Caco-2 (cell line): ENCODE measurements at places on chromosomes 2 and 18. TPM values are rescaled to one million over a fixed set of nuclear protein-coding genes. Genes with fewer than 3 reads are reported as not detected.

DNA sequence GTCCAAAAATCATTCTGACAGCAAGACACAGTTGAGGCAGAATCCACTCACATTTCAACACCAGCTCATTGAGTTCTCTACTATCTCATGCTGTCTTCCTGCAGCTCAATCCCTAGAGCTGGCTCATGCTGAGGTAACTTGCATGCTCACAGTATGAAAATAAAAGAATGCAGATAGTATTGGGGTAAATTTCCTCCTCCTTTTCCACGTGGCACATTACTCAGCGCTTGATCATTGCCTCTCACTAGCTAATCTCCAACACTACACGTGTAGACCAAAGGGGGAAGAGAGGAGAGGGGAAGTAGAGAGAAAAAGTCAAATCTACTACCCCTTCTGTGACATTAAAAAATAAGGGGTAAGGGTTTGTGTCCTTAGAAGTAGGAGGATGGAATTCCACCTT, 300.6 kb downstream of the AFF3 start:
- H3K27me3 ChIP-seq = no peaks in the 10 kb centered on the region
- DNase-seq = no peak
- no peaks in the 10 kb centered on the region for H3K4me1 ChIP-seq

- H3K36me3 ChIP-seq = no peaks in the 10 kb centered on the region
- H3K4me3 ChIP-seq = no peak overlapping the region
- H3K27me3 ChIP-seq = no peaks in the 10 kb centered on the region
- DNase-seq = no peak
Measured at GRCh38 chr2:197030090-197030489, 103.6 kb upstream of the PGAP1 start.

GRCh38 chr2:62201307-62201706, 5.4 kb downstream of the B3GNT2 start:
- no peak overlapping the region for H3K4me3 ChIP-seq
- no peak overlapping the region for H3K27ac ChIP-seq
- H3K4me1 ChIP-seq = peaks cover 15% of the 10 kb centered on the region

Gene ABCG5
- total RNA-seq = not detected in 2 replicates

GRCh38 chr2:231965102-231965501, 3.6 kb downstream of the DIS3L2 start:
- H3K27me3 ChIP-seq = no peaks in the 10 kb centered on the region
- no peak for DNase-seq
- H3K4me1 ChIP-seq = no peaks in the 10 kb centered on the region
- no peak overlapping the region for H3K27ac ChIP-seq
- no peaks in the 10 kb centered on the region for H3K36me3 ChIP-seq

GRCh38 chr2:15750433-15750814, 158.8 kb downstream of the DDX1 start:
- H3K27ac ChIP-seq = peak overlapping the region; percentile 24
- H3K27me3 ChIP-seq = no peaks in the 10 kb centered on the region
- H3K4me3 ChIP-seq = no peak overlapping the region
- H3K36me3 ChIP-seq = no peaks in the 10 kb centered on the region
- H3K4me1 ChIP-seq = peaks cover 73% of the 10 kb centered on the region

Gene PXDN
- 0.12 and 0.25 TPM in 2 replicates for total RNA-seq

Gene ANKRD62
- total RNA-seq = not detected in 2 replicates

DNA sequence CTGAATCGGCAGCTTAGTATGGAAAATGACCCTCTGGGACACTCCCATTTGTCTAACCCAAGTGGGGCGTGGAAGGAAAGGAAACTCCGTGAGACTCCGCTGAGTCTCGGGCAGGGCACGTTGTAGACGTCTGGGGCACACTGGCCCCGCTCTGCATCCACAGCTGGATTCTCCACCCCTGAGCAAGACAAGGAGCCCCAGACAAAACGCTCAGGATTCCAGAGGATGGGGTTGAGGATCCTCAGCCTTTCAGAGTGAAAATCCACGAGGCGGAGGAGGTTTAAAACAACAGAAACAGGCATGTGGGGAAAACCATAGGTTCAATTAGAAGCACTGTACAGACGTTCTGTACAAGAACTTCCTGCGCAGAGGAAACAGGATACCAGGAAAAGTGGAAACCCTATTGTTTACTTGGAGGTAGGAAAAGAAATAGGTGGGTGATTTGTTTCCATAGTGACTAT, 124.9 kb upstream of the ZNF236 start:
- DNase-seq = no peak
- H3K27me3 ChIP-seq = no peaks in the 10 kb centered on the region
- H3K27ac ChIP-seq = no peak overlapping the region

Gene CYBRD1
- 6.5 and 9.7 TPM in 2 replicates for total RNA-seq

DNA sequence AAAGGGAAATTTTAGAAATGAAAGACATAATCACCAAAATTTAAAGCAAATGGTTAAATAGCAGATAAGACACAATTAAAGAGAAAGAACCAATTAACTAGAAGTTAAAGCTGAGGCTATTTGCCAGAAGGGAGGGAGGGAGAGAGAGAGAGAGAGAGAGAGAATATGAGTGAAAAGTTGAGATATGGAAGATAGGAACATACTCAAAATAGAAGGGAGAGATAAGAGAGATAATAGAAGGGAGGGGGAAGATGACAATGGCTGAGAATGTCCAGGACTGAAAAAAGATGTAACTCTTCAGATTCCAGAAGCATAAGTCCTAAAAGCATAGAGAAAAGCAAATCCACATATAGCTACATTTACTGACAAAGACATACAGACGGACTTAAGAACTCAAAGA, 17.1 kb upstream of the AAK1 start:
- DNase-seq = no peak
- peaks cover 22% of the 10 kb centered on the region for H3K4me1 ChIP-seq
- H3K27ac ChIP-seq = no peak overlapping the region
- no peaks in the 10 kb centered on the region for H3K36me3 ChIP-seq
- no peaks in the 10 kb centered on the region for H3K27me3 ChIP-seq

Gene ASTL
- total RNA-seq = 0.23 TPM in 1 of 2 replicates, not detected in the other

DNA sequence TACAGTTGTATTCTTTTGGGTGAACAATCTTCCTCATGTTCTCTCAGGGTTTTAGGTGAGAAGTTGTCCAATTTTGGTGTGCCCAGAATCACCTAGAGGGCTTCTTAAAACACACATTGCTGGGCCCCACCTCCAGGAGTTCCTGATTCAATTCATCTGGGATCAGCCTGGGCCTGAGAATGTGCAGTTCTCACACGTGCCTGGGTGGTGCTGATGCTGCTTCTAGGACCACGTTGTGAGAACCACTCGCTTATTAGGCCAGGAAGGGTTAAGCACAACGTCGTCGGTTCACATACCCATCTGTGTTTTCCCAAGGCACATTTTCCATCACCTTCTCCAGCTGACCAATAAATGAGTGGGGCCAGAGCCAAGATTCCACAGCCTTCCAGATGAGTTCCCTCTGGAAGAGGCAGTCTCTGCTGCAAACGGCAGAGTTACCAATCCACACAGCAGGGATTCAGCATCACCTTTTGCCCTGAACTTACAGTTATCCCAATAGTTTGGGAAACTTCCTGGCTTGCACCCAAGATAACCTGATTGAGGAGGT, 277.7 kb upstream of the HNRNPA3 start:
- no peak for DNase-seq
- H3K4me1 ChIP-seq = no peaks in the 10 kb centered on the region
- H3K27ac ChIP-seq = no peak overlapping the region
- no peaks in the 10 kb centered on the region for H3K27me3 ChIP-seq
- H3K4me3 ChIP-seq = no peak overlapping the region

DNA sequence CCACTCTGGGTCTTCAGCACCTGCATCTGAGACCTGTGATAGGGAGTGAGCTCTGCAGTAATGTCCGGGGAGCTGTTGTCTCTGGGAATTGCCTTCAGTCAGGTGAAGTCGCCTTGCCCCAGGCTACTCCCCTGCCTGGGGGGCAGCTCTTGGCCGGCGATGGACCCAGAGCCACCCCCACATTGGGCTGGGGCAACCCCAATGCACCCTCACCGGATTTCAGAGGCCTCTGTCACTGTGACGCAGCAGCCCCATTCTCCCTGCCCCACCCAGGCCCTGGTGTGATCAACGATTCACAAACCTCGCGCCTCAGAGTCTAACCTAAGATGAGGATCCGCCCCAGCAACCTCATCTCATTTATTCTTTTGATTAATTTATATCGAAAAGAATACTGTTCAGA, 303.6 kb downstream of the NDUFA10 start:
- H3K36me3 ChIP-seq = no peaks in the 10 kb centered on the region
- DNase-seq = no peak
- H3K4me1 ChIP-seq = no peaks in the 10 kb centered on the region
- H3K4me3 ChIP-seq = no peak overlapping the region
- H3K27ac ChIP-seq = no peak overlapping the region

Gene MBD5
- 23.7 and 27.5 TPM in 2 replicates for total RNA-seq

DNA sequence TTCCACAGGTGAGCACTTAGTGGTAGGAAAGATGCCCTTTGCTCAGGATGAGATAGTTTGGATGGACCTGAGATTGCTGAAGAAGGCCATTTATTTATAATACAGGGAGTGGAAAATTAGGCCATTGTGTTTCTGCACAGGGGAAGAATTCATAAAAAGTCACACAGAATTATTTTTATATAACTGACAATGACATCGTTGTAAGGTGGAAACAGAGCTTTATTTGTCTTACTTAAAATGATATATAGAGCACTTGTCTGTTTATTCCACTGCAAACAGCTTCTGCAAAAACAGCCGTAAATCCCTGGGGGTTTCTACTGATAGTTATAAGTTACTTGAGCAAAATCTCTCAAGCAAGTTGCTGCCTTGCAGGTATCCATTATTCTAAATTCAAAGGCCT, 158.1 kb upstream of the ZNF521 start:
- H3K27ac ChIP-seq = no peak overlapping the region
- no peak for DNase-seq
- H3K27me3 ChIP-seq = no peaks in the 10 kb centered on the region

DNA sequence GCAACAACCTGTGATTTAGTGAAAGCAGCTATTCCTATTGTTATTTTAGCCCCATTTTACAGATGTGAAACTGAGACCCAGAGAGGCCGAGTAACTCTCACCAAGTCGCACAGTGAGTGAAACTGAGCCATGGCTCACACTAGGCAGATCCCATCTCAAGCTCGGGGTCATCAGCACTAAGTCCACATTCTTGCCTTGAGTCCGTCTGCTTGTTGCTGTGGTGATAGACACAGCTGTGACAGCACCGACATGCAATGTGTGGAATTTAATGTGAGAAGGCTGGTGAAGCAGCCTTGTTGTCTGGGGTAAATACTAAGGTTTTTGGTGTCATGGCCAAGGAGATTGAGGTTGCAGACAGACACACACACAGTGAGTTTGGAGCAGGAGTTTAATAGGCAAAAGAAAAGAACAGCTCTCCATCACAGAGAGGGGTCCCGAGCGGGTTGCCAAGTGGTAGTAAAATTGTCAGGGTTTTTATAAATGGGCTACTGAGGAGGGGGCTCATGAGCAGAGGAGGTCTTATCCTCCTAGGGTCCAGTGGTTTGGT, 40.2 kb upstream of the GMCL1 start:
- peaks cover 6% of the 10 kb centered on the region for H3K36me3 ChIP-seq
- H3K27ac ChIP-seq = peak overlapping the region; percentile 100
- DNase-seq = peak; percentile 89
- H3K4me3 ChIP-seq = no peak overlapping the region
- H3K27me3 ChIP-seq = no peaks in the 10 kb centered on the region
- H3K4me1 ChIP-seq = peaks cover 40% of the 10 kb centered on the region

Gene GRHL1
- total RNA-seq = 10.5 and 11.6 TPM in 2 replicates

DNA sequence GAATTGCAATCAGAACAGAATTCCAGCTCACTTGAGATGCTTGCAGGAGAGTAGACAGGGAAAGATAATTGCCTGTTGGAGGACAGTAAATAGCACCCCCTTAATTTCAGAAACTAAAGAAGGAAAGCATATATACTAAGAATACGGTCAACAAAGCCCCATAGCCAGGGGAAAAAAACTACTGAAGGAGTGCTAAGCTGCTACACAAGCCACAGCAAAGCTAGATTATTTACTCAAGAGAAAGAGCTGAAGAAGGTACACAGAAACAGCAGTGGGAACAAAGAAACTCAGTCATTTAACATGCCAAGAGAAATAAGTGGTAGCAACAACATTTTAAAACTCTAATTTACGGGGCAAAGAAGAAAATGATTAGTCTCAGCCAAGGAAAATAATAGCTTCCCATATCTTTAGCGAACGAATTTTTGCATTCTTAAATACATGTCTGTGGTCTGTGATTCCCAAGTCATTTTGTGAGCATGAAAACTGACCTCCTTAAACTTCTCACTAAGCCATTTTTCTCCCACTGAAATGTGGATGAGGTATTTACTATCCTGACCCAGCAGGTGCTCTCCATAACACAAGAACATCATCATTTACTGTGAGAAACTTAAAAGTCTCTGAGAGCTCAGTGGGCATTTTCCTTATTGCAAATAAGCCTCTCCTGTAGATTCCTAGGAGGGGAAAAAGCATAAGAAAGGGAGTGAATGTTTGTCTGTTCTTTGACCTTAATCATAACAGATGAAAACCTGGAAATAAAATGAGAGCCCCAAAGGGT, 196.0 kb downstream of the PAX3 start:
- H3K27ac ChIP-seq = no peak overlapping the region
- H3K36me3 ChIP-seq = no peaks in the 10 kb centered on the region
- no peak overlapping the region for H3K4me3 ChIP-seq
- no peaks in the 10 kb centered on the region; the same call in 1 of the 2 replicates for H3K27me3 ChIP-seq
- DNase-seq = no peak

DNA sequence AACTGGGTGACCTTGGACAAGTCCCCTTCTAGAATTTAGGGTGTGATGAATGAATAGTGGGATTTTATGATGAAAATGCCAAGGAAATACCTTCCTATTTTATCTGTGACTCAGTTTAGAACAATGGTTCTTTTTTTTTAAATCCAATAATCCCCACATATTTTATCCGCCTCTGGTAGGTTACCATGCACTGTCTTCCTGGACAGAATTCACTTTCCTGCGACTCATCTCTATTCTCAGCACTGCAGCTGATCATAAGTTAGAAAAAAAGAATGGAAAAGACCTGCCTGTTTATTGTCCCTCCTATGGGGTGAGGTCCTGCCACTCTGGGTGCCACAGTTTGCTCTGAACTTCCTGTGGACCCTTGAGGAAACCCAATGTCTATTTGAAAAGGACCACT, 73.1 kb downstream of the IRS1 start:
- no peak overlapping the region for H3K4me3 ChIP-seq
- H3K27ac ChIP-seq = no peak overlapping the region
- H3K36me3 ChIP-seq = no peaks in the 10 kb centered on the region
- H3K4me1 ChIP-seq = no peaks in the 10 kb centered on the region
- H3K27me3 ChIP-seq = no peaks in the 10 kb centered on the region
- no peak for DNase-seq

- no peaks in the 10 kb centered on the region for H3K36me3 ChIP-seq
- no peak overlapping the region for H3K4me3 ChIP-seq
- no peak overlapping the region for H3K27ac ChIP-seq
- no peaks in the 10 kb centered on the region for H3K27me3 ChIP-seq
- no peak for DNase-seq
Measured at GRCh38 chr18:66346833-66347588, 256.9 kb downstream of the CDH19 start.

GRCh38 chr2:53033411-53033810, 734.2 kb upstream of the CHAC2 start:
- no peaks in the 10 kb centered on the region for H3K27me3 ChIP-seq
- no peak overlapping the region for H3K4me3 ChIP-seq
- no peaks in the 10 kb centered on the region for H3K36me3 ChIP-seq
- peaks cover 7% of the 10 kb centered on the region for H3K4me1 ChIP-seq
- no peak for DNase-seq
- no peak overlapping the region for H3K27ac ChIP-seq

- DNase-seq = peak; percentile 48
- no peak overlapping the region for H3K27ac ChIP-seq
- no peak overlapping the region for H3K4me3 ChIP-seq
- peaks cover 4% of the 10 kb centered on the region; the same call in 1 of the 2 replicates for H3K36me3 ChIP-seq
Measured at GRCh38 chr2:127324635-127325034, 30.7 kb upstream of the ERCC3 start.
